ENCODE measurements at places on chromosomes 16 and 17.

DNA sequence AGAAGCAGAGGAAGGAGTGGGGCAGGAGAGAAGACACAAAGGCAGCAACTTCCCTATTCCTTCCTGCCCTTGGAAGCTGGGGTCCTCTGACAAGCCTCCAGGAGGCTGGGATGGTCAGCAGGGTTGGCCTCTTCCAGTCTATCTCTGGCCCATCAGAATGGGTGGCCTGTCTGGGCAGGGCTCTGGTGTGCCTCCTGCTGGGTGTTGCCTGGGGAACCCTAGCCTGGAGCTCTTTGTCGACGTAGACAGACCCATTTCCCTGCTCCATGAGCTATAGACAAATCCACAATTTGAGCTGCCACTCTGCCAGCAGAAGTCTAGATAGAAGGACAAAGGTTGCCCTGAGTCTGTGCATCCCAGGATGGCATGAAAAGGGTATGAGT, 11.4 kb downstream of the IGFBP4 start:
- DNase-seq: peak; percentile 32

- DNase-seq: peak; percentile 45
These were observed 4.5 kb downstream of the RMI2 start for GRCh38 chr16:11349599-11350276.

GRCh38 chr16:23140107-23140506, 9.1 kb downstream of the USP31 start:
- no peak for DNase-seq

- DNase-seq: no peak
These were observed 95.6 kb downstream of the NPIPB11 start for GRCh38 chr16:29310852-29311314.

DNA sequence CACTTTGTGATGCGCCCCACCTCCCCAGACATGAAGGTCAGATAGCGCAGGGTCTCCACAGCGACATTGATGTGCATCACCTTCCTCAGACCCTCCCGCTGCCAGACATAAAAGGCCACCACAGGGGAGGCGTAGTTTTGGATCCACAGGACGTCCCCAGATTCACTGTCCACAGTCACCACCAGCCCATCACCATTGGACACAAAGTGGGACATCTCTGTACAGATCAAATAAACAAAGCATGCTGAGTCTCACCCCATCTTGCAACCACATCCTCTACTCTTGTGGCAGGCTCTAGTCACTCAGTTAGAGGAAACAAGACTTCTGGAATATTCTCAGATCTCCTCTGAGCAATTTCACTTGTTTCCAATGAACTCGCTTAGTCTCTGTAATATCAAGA, 46.3 kb upstream of the ICAM2 start:
- DNase-seq: no peak

DNA sequence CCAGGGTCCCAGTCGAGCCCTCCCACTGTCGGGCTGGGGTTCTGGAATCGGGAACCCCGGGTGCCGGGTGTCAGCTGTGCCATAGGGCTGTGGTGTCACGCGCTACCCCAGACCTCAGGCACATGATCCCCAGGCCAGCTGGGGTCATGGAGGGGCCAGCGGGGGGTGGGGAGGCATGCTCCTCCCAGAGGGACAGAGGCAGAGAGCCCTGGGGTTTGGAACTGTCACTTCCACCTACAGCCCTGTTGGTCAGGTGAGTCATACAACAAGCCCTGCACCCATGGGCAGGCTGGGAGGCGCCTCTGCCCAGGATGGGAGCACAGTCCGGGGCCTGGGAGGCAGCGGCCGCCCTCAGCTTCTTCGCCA, 63.0 kb downstream of the BAIAP2 start:
- no peak for DNase-seq

DNA sequence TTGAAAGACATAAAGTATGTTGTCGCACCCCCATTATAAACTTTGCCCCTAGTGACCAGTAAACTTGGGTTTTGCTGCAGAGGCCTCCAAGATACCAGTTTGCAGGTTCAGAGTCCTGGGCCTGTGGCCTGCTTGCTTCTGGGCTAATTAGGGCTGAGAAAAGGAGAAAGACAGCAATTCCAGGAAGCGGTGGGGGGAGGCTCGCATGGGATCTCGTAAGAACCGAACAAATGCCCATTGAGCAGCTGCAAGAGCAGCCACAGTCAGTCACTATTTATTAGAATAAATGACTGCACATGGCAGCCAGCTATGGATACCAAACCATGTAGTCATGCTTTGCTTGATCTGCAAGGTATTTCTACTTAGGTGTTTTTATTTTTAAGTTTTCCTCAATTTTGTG, 4.9 kb downstream of the SHISA9 start:
- no peak for DNase-seq

DNA sequence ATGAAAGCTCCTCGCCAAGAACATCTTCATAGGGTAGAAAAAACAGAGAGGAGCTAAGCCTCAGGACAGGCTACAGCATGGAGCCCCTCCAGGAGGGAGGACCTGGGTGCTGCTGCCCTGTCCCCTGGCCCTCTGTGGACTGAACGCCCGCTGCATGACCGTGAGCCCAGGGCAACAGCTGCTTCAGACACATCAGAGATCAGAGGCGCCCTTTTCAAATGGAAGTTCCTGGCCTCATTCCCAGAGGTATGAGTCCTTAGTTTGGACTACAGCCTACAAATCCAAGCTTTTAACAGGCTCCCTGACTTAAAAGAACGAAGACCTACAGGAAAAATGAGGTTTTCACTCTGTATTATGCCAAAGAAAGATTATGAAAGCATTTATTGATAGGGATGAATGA, 48.5 kb downstream of the ZNF18 start:
- no peak for DNase-seq

GRCh38 chr17:78972507-78973105, 7.1 kb downstream of the LGALS3BP start:
- no peak for DNase-seq

DNA sequence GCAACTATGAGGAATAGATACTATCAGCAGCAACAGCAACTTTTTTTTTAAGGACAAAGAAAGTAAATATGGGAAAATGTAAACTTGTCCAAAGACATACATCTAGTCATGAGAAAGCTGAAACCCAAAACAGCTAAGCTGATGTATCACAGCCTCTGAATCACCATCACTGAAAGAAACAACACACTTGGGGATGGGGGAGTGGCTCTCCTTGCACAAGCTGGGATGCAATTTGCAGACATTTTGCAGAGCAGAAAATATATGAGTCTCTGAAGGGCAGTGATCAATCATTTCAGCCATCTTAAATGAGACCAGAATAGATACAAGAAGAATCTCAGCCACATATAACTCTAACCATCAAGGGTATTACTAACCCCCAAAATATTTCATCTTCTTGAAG, 79.1 kb downstream of the GRIN2A start:
- DNase-seq: no peak

GRCh38 chr16:20875355-20875650, 24.9 kb downstream of the DCUN1D3 start:
- DNase-seq: no peak

DNA sequence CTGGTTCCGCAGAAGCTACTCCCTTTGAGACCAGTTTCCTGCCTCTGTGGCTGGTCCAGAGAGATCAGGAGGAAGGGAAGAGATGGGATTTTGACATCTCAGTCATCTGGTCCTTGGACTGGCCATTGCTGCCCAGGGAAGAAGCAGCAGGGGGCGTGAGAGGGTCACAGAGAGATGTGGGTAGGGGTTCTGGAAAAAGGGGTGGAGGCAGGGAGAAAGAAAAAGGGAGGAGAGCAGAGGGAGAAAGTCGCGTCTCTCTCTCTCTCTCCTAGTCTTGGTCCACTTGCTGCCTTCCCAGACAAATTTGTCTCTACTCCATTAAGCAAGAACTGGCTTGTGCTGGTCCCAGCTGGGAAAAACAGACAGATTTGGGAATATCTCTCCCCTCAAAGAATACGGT, 4.4 kb downstream of the SHBG start:
- DNase-seq: peak; percentile 80

DNA sequence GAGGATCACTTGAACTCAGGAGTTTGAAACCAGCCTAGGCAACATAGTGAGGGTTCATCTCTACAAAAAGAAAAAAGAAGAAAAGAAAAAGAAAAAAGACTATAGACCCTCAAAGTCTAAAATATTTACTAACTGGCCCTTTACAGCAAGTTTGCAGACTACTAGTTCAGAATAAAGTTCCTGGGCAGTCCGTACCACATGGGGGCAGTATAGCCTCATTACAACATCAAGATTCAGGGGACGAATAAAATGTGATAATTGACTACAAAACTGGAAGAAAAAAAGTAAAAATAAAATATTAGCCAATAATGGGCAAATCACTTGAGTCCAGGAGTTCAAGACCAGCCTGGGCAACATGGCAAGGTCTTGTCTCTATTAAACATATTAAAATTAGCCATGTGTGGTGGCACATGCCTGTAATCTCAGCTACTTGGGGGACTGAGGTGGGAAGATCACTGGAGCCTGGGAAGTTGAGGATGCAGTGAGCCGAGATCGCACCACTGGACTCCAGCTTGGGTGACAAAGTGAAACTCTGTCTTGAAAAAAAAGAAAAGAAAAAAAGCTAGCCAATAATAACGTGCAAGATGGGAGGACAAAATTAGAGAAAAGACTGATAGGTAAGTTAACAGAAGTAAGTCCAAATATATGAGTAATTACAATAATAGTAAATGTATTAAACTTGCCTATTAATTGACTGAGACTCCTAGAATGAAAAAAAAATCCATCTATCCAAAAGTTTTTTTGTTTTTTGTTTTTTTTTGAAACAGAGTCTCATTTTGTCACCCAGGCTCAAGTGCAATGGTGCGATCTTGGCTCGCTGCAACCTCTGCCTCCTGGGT, 129.4 kb upstream of the SEC14L1 start:
- DNase-seq: no peak

- DNase-seq: no peak
These were observed 863 bp downstream of the ADPRM start for GRCh38 chr17:10698096-10698818.

GRCh38 chr17:75731716-75732498, 10.6 kb downstream of the ITGB4 start:
- no peak for DNase-seq

DNA sequence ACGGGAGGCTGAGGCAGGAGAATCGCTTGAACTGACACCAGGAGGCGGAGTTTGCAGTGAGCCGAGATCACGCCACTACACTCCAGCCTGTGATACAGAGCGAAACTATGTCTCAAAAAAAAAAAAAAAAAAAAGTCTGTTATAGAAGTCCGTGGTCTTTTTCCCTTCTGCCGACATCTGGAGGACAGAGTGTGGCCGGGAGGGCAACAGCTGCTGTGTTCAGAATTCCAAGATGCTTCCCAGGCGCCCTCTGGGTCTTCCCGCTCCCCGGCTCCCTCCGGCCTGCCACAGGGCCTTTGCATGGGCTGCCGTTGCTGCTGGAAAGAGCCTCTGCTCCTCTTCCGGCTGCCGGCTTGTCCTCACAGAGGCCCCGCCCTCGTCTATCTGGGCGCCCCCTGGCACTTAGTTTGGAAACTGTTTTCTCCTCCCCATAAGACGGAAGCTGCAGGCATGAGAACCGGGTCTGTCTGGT, 2.4 kb upstream of the CACNA1H start:
- DNase-seq: peak; percentile 71

- peak; percentile 57 for DNase-seq
These were observed 46.7 kb upstream of the TBX2 start for GRCh38 chr17:61352781-61353491.

DNA sequence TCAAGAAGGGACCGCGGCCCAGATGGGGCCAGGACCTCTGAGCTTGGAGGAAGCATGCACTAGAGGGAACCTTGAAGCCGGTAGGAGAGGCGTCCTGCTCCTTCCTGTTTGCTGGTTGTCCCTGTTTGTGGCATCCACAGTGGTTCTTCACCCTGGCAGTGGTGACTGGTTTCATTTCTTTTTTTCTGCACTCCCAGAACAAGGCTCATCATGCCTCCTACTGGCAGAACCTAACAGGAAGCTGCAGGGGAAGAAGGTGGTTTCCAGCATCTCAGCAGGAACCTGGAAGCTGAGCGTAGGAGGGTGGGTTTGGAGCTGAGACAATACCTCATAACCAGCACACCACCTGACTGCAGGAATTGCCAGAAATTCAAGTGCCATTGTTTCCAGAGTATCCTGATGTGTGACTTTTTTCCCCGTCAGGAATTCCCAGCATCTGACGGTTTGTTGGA, 5.8 kb downstream of the TMEM231 start:
- peak; percentile 84 for DNase-seq

- DNase-seq: no peak
These were observed 251.6 kb downstream of the KCNJ2 start for GRCh38 chr17:70420861-70421445.

DNA sequence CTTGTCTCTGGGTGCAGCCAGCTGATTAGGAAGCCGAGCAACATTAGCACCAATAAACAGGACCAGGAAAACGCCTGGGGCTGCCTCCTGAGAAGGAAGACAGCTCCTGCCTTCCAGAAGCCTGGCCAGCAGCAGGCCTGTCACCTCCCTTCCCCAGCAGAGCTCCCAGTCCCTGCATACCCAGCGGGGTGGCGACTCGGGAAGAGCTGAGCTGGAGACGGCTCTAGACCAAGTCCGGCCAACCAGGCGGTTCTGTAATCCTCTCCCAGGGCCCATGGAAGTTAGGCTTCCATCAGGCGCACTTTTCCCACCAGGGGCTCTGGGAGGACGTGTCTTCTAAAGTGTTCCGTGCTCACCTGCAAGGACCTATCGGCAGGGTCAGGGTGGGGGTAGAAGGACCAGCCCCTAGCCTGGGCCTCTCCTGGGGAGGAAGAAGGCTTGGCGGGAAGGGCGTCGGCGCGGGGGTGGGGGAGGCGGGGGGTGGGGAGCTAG, 12.0 kb upstream of the CLUH start:
- peak; percentile 97 for DNase-seq

- DNase-seq: no peak
These were observed 14.1 kb downstream of the CD300LG start for GRCh38 chr17:43860927-43861622.

GRCh38 chr16:20216591-20217217, 110.6 kb downstream of the GP2 start:
- DNase-seq: no peak

GRCh38 chr17:66673668-66674276, 161.1 kb upstream of the CACNG5 start:
- peak; percentile 86 for DNase-seq

DNA sequence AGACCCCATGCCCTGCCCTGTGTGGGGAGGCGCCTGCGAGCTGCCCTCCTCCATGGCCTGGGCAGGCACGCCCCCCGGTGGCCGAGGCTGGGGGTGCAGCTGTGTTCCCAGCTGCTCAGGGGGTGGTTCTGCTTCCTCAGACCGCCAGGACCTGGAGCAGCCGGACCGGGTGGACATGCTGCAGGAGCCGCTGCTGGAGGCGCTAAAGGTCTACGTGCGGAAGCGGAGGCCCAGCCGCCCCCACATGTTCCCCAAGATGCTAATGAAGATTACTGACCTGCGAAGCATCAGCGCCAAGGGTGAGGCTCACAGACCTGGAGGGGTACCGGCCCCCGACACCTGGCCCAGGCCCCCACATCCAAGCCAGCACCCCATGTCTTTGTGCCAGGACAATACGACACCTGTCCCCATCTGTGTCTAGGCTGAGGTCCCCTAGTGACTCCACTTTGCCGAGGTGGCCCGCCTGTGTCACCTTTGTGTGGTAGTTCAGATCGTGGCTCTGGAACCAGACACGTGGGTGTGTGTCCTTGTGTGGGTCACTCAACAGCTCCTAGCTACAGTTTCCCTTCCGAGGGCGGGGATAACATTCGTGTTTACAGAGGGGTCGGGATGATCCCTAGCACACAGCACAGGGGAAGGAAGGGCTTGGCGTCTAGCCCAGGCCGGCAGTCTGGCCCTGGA, 9.3 kb downstream of the GJD3 start:
- DNase-seq: peak; percentile 96

- peak; percentile 30 for DNase-seq
These were observed 480 bp downstream of the TSR3 start for GRCh38 chr16:1351215-1351581.

- DNase-seq: no peak
These were observed 32.2 kb downstream of the TEX2 start for GRCh38 chr17:64230791-64231408.
